ENCODE measurements at places on chromosomes 13 and 19.

DNA sequence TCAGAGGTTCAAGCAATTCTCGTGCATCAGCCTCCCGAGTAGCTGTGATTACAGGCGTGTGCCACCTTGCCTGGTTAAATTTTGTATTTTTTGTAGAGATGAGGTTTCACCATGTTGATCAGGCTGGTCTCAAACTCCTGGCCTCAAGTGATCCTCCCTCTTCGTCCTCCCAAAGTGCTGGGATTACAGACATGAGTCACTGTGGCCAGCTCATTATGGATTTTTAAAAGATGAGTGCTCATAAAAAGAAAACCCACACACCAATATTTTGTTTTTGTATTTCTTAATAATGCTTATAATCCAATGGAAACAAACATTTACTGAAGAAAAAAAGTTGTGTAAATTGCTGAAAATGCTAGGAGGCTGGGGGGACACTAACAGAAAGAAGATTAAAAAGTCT is 5.0 kb upstream of the MICU2 start:
- no peaks in the 10 kb centered on the region for H3K4me1 ChIP-seq
- no peaks in the 10 kb centered on the region for H3K27me3 ChIP-seq
- no peak overlapping the region for H3K27ac ChIP-seq

GRCh38 chr19:38744874-38745273 is 600 bp upstream of the CAPN12 start:
- no peak overlapping the region for H3K4me3 ChIP-seq
- DNase-seq, result no peak
- no peaks in the 10 kb centered on the region for H3K27me3 ChIP-seq
- no peak overlapping the region for H3K27ac ChIP-seq

GRCh38 chr13:94947965-94948371 is 235.6 kb upstream of the SOX21 start:
- no peak for DNase-seq
- no peak overlapping the region for H3K27ac ChIP-seq
- no peaks in the 10 kb centered on the region for H3K36me3 ChIP-seq

DNA sequence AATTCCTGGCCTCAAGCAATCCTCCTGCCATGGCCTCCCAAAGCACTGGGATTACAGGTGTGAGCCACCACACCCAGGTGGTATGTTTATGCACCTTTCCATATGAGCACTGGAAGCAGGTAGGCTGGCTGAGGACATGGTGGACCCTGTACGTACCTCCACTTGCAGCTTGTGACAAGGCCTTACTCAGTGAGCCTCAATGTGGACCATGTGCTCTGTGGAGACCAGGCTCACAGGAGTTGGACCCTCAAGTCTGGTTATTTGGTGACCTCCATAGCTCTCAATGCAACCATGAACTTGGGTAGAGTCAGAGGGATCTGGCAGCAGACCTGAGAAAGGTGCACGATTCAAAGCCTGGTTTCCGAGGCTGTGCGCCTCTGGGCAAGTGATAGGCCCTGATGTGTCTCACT is 5.5 kb downstream of the ACP4 start:
- H3K4me3 ChIP-seq, result no peak overlapping the region
- H3K27me3 ChIP-seq, result no peaks in the 10 kb centered on the region
- peaks cover 25% of the 10 kb centered on the region for H3K36me3 ChIP-seq
- no peak overlapping the region for H3K27ac ChIP-seq
- DNase-seq, result no peak

- H3K27me3 ChIP-seq, result peaks cover 2% of the 10 kb centered on the region
- peak; percentile 50 for DNase-seq
- no peak overlapping the region for H3K27ac ChIP-seq
- no peaks in the 10 kb centered on the region for H3K36me3 ChIP-seq
- H3K4me3 ChIP-seq, result no peak overlapping the region
- no peaks in the 10 kb centered on the region for H3K4me1 ChIP-seq
These were observed 29.8 kb upstream of the SPACA7 start for GRCh38 chr13:112346173-112346898.

- no peaks in the 10 kb centered on the region for H3K36me3 ChIP-seq
- no peaks in the 10 kb centered on the region for H3K27me3 ChIP-seq
- DNase-seq, result peak; percentile 82
- no peak overlapping the region for H3K27ac ChIP-seq
These were observed 14.6 kb downstream of the VSIG10L start for GRCh38 chr19:51327066-51328001.

DNA sequence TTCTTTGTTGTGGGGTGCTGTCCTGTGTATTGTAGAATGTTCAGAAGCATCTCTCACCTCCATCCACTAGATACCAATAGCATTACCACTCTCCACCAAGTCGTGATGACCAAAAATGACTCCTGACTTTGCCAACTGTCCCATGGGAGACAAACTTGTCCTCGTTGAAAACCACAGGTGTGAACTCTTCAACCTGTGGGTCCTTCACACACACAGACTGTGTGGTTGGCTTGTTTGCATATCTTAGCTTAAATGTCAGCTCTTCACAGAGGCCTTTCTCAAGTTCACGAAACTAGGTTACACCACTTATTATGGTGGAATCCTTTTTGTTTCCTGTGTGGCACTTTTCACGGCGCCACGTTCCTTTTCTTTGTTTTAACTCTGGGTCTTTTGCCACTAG is 6.8 kb downstream of the GPC5 start:
- no peak overlapping the region for H3K4me3 ChIP-seq
- H3K27ac ChIP-seq, result no peak overlapping the region
- H3K27me3 ChIP-seq, result peaks cover 4% of the 10 kb centered on the region
- no peaks in the 10 kb centered on the region for H3K36me3 ChIP-seq
- H3K4me1 ChIP-seq, result no peaks in the 10 kb centered on the region
- no peak for DNase-seq

GRCh38 chr19:28019371-28019770 is 1193.6 kb downstream of the UQCRFS1 start:
- no peak overlapping the region for H3K4me3 ChIP-seq
- no peaks in the 10 kb centered on the region for H3K27me3 ChIP-seq
- DNase-seq, result no peak
- H3K27ac ChIP-seq, result no peak overlapping the region
- H3K4me1 ChIP-seq, result no peaks in the 10 kb centered on the region
- H3K36me3 ChIP-seq, result no peaks in the 10 kb centered on the region

- no peak for DNase-seq
- no peak overlapping the region for H3K4me3 ChIP-seq
- H3K36me3 ChIP-seq, result no peaks in the 10 kb centered on the region
- H3K27me3 ChIP-seq, result no peaks in the 10 kb centered on the region
These were observed 307.5 kb downstream of the TBC1D4 start for GRCh38 chr13:75174481-75174880.

All from mesendoderm (in vitro differentiated cells).